ENCODE measurements at places on chromosomes 5 and 9.

DNA sequence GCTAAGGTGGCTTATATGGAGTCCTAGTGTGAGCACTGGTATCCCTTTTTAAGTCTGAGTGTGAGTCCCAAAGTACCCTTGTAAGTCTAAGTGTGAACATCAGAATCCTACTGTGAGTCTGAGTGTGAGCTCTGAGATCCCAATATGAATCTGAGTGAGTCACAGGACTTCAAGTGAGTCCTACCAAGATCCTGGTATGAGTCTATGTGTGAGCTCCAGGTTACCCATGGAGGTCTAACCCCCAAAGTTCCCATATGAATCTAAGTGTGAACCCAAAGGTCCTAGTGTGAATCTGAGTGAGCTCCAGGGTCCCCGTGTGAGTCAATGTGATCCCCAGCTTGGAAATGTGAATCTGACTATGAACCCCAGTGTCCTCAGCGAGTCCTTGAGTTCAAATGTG lies 2.3 kb downstream of the CNTFR start:
- DNase-seq: no peak

GRCh38 chr5:107869438-107870115 lies 198.8 kb upstream of the EFNA5 start:
- no peak for DNase-seq

DNA sequence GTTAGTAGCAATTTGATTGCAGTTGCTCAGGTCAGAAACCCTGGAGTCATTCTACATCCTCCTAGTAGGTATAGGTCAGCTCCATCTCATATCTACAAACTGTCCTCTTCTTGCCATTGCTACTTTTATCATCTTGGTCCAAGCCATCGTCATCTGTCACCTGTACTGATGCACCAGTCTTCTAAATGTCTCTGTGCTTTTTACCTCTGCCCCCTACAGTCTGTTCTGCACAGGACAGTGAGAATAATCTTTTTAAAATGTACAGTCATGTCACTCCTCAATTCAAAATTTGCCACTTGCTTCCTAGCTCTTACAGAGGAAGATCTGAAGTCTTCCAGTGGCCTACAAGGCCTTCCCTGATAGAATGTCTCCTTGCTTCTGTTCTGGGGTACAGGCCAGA lies 6.8 kb downstream of the NNT start:
- DNase-seq: no peak

- no peak for DNase-seq
Measured at GRCh38 chr5:75677607-75678006, 39.6 kb downstream of the POC5 start.

DNA sequence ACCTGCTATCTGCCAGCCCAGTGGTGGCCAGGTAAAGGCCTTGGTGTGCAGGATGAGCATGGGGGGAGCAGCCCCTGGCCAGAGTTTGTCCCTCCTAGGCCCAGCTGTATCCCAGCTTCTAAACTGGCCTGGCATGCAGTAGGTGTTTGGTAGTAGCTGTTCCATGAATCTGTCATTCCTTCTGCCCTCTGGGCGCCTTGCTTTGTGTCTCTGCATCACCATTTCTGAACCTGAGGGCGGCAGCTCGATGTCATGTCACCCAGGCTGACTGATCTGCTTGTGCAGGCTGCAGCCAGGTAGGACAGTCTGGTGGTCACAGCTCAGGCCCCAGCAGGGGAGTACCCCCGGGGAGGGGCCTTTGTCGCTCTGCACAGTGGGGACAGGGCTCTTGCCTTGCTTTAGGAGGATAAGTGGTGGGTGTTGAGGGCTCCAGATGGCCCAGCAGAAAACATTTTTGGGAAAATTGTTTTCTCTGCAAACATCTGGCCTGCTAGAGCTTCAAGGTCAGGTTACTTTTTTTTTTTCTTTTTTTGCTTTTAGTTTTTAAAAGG lies 4.6 kb upstream of the SUSD3 start:
- DNase-seq: no peak

- DNase-seq: no peak
Measured at GRCh38 chr5:6220346-6221088, 157.8 kb downstream of the MED10 start.

GRCh38 chr9:130058154-130058553 lies 4.4 kb downstream of the GPR107 start:
- no peak for DNase-seq

- no peak for DNase-seq
Measured at GRCh38 chr5:151812757-151813309, 41.1 kb downstream of the G3BP1 start.

GRCh38 chr9:6630502-6631206 lies 14.9 kb downstream of the GLDC start:
- DNase-seq: no peak

DNA sequence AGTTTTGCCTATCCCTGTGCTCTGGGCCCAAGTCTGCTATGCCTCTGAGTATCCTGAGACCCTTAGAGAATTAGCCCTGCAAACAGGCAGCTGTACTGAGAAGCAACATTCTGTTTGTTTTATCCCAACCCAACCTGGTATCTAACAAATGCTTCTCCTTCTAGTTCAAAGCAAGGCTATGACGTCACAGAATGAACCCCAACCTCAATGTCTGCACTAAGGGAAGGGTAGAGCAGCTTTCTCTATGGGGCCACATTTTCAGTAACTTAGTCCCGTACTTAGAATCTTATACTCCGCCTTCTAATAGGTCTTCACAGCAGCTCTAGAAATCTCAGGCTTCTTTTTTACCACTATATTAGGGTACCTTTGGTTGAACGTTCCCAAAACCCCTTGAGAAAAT lies 169.6 kb downstream of the TSSK1B start:
- DNase-seq: no peak

GRCh38 chr9:73011181-73011750 lies 58.4 kb upstream of the ALDH1A1 start:
- no peak for DNase-seq

GRCh38 chr9:129336601-129337331 lies 158.7 kb upstream of the IER5L start:
- DNase-seq: peak; percentile 43

- no peak for DNase-seq
Measured at GRCh38 chr9:135186248-135187164, 99.0 kb downstream of the OLFM1 start.

DNA sequence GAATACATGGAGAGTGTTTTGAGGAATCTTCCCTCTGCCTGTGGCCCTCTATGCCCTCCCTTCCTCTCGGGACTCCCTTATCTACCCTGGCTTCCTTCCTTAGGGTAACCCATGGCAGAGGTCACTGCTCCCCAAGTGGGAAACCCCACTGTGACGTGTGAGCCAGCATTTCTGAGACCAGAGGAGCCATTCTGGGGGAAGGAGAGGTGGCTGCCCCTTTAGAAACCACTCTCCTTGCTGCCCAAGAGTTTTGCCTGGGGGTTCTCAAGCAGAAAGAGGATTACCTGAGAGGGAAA lies 23.1 kb downstream of the CCNJL start:
- DNase-seq: no peak

DNA sequence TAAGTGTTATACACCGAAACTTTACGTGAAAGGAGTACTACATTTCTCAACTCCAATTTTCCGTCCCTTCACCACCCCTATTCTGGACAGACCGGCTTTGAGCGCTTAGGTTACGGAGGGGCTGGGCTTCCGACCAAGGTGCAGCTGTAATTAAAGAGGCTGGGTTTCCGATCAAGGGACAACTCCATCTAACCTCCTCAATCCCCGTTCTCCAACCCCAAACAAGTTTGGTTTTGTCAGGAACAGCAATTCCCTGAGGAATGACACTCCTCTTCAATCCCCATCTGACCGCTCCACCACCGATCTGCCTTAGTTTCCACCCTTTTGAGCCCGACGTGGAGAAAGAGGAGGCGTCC lies 577 bp downstream of the TUT7 start:
- no peak for DNase-seq

DNA sequence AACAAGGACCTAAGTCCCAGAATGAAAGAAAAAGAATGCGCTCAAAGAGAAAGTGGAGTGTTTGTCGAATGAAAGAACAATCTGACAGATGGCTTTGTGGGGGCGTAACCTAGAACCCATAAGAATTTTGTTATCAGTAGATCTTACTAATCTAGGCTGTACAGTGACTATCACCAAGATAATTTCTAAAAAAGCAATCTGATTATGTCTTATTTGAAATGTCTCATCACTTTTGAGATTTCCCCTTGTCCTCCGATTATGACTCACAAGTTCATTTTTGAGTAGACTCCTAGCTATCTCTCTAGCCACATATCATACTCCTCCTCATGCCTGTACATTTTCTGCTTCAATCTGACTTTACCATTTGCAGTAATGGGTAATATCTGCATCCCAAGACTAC lies 135.6 kb upstream of the SMARCA2 start:
- DNase-seq: peak; percentile 28

DNA sequence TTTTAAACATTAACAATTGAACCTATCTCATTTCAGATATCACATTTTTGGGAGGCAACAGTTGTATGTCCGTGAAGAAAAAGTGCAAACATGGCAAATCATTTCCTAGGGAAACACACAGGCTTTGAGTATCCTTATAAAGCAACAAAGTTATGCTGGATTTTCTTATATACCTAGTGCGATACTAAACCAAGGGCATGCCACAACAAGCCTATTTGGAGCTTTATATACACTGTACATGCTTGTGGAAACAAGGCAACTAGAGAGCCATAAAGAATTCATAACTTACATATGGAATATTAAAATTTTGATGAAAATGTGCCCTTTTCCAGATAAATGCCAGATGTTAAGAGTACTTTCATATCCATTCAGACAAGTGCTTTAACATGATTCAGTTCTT lies 191.4 kb downstream of the DCP2 start:
- no peak for DNase-seq

- DNase-seq: no peak
Measured at GRCh38 chr9:129138476-129139232, 27.4 kb downstream of the PTPA start.

GRCh38 chr9:90058182-90058763 lies 453.5 kb downstream of the GADD45G start:
- no peak for DNase-seq

DNA sequence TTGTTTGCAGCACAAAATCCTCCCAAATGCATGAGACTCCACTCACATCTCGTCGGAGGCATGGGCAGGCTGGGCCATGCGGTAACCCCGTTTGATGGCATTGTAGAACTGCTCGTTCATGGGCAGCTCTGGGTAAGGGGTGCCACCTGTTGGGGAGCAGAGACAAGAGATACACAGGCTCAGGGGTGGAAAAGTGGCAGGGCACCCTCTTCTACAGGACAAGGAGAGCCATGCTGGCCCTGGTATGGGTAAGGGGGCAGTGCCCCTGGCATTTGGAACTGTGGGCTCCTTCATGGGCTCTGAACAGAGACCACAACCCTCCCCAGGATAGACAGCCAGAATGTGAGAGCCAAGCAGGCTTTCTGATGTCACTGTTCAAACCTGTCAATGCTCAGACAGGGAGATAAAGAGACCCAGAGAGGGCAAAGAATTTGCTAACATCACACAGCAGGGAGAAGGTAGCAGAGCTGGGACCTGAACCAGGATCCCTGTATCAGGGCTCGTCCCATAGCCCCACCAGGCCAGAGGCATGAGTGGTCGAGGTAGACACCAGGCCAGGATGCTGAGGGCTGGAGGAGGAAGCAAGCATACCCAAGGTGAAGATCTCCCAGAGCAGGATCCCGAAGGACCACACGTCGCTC lies 33.2 kb upstream of the CSF1R start:
- no peak for DNase-seq

DNA sequence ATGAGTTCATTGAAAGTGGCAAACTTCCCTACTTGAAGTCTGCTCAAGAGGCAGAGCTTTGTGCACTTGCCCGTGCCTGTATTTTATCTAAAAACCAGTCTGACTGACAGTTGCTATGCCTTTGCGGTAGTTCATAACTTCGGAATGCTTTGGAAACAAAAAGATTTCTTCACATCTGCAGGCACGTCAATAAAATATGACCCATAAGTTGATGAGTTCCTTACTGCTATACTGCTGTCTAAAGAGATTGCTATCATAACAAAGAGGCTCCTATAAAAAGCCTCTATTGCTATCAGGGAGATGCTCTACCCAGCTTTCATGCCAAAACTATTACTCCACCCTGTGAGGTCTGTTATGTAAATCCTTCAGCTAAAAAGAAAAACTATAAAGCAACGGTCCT lies 25.4 kb upstream of the RNF20 start:
- DNase-seq: no peak

GRCh38 chr5:72882989-72883388 lies 66.5 kb downstream of the TNPO1 start:
- no peak for DNase-seq

DNA sequence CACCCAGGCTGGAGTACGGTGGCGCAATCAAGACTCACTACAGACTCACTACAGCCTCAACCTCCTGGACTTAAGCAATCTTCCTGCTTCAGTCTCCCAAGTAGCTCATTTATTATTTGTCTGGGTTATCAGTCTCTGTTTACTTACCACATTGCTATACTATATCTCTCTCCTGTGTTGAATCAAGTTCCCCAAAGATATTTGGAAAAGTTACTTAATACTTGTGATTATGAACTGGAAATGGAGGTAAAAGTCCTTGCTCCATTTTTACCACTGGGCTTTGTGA lies 55.6 kb downstream of the ANGPTL2 start:
- DNase-seq: no peak

- no peak for DNase-seq
Measured at GRCh38 chr5:107513337-107514085, 157.2 kb downstream of the EFNA5 start.

- DNase-seq: no peak
Measured at GRCh38 chr9:78507037-78507436, 210.1 kb downstream of the PSAT1 start.

DNA sequence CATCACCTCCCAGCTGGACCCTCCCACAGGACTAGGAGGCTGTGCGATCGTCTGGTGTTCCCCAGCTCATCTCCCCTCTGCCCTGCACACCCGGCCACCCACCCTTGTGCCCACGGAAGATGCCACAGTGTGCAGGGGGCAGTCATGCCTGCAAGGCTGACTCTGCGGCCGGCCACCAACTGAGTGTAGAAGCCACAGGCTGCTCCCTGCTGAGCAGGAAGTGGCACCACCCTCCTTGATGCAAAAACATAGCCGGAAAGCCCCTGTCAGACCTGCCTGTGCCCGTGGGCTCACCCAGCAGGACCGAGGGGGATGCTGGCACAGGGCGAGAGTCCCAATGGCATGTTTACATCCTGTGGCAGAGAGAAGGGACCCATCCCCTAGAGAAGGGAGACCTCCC lies 40.3 kb upstream of the SLC12A7 start:
- DNase-seq: no peak

DNA sequence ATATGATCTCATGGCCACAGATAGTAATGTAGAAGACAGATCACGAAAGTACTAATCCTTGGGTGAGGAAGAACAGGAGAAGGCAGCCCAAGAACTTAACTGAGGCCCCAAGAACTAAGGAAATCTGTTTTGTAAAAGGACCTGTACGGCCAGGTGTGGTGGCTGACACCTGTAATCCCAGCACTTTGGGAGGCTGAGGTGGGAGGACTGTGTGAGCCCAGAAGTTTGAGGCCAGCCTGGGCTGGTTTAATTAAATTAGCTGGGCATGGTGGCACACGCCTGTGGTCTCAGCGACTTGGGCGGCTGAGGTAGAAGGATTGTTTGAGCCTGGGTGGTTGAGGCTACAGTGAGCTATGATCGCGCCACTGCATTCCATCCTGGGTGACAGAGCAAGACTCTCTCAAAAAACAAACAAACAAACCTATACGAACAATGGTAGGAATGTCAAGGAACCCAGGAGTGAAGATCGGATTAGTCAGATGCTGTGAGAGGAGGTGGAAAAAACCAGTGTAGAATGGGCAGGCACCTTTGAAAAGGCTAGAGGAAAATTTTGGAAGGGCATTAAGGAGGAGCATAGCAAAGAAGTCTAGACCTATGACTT lies 283.8 kb upstream of the DMRT1 start:
- DNase-seq: no peak

GRCh38 chr5:163177971-163178370 lies 259.4 kb upstream of the CCNG1 start:
- DNase-seq: no peak

GRCh38 chr9:128887914-128888350 lies 6.0 kb downstream of the LRRC8A start:
- DNase-seq: no peak
